ENCODE measurements at places on chromosomes 1 and 21.

- DNase-seq, result no peak
These were observed 45.0 kb downstream of the KIAA0040 start for GRCh38 chr1:175147569-175147968.

DNA sequence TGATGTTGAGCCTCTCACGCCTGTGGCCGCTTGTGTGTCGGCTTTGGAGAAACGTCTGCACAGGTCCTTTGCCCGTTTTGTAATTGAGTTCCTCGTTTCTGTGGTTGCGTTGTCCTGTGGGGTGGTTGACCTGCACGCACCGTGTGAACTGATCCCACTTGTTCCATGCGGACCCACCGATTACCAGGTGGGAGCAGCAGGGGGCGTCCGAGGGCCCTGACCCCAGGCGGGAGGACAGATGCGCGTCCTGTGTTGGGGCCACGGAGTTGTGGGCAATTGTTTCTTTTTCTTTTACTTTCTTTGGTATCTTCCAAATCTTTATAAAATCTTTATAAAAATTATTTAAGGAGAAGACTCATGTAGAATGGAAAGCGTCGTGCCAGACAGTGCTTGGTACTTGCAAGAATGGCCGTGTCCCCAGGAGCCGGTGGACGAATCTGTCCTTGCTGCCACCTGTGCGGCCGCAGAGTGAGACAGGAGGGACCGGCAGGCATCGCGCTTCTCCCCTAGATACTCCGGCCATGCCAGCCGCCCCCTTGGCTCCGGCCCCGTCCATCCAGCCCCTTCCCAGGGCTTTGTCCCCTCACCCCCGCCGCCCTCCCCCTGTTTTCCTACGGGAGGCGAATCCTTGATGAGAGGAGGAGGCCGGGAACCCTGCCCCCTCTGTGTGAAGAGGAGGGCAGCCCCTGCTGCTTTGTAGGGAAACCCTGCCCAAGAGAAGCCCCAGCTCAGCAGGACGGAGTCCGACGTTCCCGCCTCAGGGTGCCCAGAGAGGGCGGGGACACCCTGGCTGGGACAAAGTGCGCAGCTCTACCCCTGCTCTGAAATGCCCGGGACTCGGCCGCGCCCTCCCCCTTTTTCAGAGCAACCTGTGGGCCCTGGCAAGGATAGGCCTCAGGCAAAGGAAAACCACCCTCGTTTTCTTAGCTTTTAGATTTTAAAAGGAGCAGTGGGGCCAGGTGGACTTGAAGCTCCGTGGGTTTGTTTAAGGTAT lies 41.7 kb downstream of the PRKCZ start:
- no peak for DNase-seq

- DNase-seq, result no peak
These were observed 268.9 kb downstream of the HHAT start for GRCh38 chr1:210597555-210598134.

- DNase-seq, result no peak
These were observed 25.9 kb downstream of the CYP2J2 start for GRCh38 chr1:59900640-59901039.

GRCh38 chr1:109167001-109167506 lies 46.7 kb upstream of the SARS1 start:
- peak; percentile 62 for DNase-seq

- DNase-seq, result no peak
These were observed 43.8 kb upstream of the RAVER2 start for GRCh38 chr1:64701071-64701470.

- peak; percentile 93 for DNase-seq
These were observed 66.2 kb downstream of the ATP2B4 start for GRCh38 chr1:203692565-203693470.

DNA sequence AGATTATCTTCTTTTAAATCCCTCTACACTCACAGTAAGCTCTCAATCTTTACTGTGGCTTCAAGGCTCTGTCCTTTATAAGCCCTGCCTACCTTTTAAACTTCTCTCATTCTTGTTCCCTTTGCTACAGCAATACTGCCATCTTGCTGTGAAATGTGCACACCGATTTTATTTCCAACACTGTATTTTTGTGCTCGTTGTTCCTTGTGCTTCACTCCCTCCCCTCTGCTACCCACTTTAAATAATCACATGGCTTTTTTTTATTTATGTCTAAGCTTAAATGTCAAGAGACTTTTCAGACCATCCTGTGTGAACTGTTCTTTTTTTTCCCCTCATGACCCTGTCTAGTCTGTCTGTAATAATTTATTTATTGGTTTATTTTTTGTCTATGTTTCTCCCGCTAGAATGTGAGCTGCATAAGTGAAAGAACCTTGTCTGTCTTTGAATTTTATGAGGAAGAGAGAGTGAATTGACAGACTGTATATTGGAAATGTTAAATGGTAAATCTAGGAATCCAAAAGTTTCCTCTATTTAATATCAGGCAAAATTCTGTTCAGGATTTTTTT lies 45.7 kb downstream of the ABCD3 start:
- DNase-seq, result no peak

- DNase-seq, result no peak
These were observed 24.7 kb downstream of the SDE2 start for GRCh38 chr1:225974454-225974853.

DNA sequence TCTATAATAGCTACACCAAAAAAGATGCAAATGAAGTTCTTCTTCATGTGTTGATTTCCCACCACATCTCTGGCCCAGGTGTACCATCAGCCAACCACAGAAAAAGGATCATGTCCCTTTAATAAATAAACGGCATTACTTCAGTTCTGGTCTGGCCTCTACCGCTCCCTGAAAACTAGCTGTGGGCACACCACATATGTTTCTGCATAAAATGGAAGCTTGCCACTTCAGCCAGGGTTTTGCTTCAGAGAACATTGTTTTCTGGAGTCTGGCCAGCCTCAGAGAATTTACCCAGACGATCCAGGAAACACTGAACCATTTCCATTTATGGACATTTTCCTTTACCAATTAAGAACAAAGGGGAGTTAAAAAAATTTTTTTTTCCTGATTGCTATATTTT lies 5.8 kb upstream of the LAMC2 start:
- DNase-seq, result peak; percentile 73

DNA sequence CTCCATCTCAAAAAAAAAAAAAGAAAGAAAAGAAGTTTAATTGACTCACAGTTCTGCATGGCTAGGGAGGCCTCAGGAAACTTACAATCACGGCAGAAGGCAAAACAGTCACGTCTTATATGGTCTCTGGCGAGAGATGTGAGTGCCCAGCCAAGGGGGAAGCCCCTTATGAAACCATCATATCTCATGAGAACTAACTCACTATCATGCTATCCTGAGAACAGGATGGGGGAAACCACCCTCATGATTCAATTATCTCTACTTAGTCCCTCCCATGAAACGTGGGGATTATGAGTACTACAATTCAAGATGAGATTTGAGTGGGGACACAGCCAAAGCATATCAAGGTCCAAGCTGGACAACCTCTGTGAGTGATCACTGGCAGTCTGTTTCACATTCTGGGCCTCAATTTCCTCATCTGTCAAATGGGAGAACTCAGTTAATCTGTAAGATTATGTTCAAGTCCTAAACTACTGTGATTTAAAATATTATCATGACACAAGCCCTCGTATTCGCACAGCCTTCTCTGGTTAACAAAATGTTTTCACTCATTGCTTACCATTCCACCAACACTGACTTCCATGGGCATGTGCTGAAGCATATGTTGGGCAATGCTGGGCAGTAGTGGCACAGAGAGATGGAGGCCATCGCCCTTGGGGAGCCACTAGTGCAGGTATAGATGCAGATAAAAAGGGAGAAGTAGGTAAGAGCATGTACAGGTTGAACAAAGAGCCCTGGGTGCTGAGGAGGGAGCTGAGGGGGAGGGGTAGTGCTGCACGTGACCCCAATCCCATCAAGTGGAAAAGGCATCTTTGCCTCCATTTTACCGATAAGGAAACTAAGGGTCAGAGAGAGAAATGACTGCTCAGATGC lies 46.2 kb upstream of the SLC2A1 start:
- no peak for DNase-seq

DNA sequence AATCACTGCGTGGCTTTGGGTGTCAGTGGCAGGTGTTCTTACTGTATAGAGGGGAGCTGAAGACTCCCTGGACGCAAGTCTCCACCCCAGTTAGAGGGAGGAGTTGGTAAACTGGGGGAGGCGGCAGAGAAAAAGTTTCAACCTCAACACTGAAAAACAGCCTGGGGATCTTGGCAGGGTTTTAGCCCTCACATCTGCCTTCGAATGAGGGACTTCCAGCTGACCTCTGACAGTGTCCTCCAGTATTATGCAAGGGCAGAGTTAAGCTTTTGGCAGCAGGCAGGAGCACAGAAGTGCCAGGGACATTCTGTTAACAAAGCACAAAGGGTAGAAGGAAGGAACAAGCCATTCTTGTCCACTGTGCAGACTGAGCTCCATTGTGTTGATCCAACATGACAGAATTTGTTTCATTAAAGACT lies 41.2 kb upstream of the RAB4A start:
- DNase-seq, result peak; percentile 55

- peak; percentile 81 for DNase-seq
These were observed 94.5 kb downstream of the SYT2 start for GRCh38 chr1:202615501-202616354.

DNA sequence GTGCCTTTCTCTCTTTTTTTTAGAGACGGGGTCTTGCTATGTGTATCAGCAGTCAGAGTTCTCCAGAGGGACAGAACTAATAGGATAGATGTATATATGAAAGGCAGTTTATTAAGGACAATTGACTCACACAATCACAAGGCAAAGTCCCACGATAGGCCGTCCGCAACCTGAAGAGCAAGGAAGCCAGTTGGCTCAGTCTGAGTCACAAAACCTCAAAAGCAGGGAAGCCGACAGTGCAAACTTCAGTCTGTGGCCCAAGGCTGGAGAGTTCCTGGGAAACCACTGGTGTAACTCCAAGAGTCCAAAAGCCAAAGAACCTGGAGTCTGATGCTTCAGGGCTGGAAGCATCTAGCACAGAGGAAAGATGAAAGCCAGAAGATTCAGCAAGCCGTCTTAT lies 16.3 kb upstream of the H3-3A start:
- no peak for DNase-seq

DNA sequence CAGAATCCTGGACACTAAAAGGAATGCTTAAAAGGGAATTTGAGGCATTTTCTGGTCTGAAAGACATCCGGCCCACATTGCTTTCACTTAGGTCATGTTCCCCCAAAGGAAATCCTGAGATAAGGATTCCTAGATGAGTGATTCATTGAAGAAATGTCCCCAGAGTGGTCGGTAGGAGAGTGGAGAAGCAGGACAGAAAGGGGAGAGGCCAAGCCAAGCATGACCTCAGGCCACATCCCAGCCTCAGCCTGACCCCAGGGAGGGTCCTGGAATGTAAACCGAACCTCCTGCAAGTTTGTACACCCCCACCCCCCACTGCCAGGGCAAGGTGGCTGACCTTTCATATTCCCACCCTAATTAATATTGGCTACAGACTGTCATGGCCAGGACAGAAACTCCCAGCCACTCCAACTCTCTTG lies 16.6 kb downstream of the HIVEP3 start:
- DNase-seq, result no peak

GRCh38 chr1:68051475-68051874 lies 1.0 kb upstream of the DIRAS3 start:
- peak; percentile 64 for DNase-seq

DNA sequence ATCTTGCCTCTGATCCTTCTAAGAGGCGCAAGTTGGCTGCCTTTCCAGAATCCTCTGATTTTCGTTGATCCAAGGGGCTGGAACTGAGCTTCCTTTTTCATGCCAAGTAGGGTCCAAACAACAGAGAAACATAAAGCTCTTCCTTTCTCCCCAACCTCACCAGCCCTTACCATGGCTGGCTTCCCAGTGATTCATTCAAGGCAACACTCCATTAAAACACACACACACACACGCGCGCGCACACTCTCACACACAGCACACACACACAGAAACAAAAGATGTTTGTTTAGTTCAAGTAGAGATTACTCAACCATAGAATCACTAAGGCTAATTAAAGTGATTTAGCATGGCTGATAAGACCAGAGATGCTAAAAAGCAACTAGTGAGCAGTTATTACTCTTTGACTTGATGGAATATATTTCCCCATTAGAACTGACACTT lies 13.0 kb upstream of the GUCA2A start:
- peak; percentile 63 for DNase-seq

DNA sequence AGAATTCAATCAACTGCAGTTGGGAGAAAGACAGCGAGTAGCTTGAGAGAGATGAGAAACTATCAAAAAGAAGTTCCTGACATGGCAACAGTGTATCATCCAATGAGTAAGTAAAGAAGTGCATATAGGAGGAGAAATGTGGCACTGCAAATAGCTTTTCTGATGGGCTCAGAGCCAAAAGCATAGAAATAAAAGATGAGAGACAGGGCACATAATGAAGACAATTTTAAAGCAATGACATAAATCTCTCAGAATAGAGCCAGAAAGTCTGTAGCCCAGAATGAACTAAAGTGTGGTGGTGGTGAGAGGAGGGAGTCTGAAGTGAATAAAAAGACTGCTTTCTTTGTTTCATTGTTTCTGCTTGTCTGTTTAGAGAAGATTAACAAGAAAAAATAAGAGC lies 34.3 kb downstream of the TNFSF18 start:
- no peak for DNase-seq

- no peak for DNase-seq
These were observed 34.5 kb upstream of the TDRD10 start for GRCh38 chr1:154467434-154468102.

- DNase-seq, result peak; percentile 75
These were observed 1.0 kb downstream of the ROR1 start for GRCh38 chr1:63774617-63775417.

DNA sequence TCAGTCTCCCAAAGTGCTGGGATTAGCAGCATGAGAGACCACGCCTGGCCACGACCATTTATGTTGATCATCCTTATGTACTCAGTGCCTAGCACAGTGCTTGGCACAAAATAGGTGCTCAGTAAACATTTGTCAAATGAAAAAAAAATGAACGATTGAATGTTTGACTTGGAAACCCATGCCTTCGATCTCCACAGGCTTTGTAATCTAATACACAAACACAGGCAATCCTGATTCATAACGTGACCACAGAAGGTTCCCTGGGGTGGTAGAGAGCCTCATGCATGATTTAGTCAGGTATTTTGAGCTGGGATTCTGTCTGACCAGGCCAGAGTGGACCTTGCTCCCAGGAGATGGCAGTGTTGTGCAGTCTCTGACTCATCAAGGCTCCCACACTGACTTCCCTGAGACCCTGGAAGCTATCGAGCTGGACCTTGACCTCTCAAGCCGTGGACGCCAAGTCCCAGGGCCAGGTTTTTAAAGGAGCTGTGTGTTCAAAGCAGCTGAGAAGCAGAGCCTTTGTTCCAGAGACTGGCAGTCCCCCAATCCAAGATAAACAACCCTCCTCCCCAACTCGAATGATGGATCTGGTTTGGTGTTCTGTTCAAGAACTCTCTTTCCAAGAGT lies 81.1 kb downstream of the PGM1 start:
- peak; percentile 63 for DNase-seq

GRCh38 chr1:206021626-206022365 lies 1.9 kb downstream of the CTSE start:
- DNase-seq, result no peak

GRCh38 chr1:230082211-230082610 lies 15.2 kb downstream of the GALNT2 start:
- no peak for DNase-seq

GRCh38 chr1:205438213-205439158 lies 16.6 kb upstream of the LEMD1 start:
- peak; percentile 70 for DNase-seq
